Stimulated activated CD4-positive, alpha-beta T cell treated with anti-CD3 and anti-CD28 coated beads, Interleukin-2, amount 100 ng/mL, for 24 hours (primary cell): ENCODE measurements at places on chromosomes 12 and 14.
A peak's percentile ranks its signal among the peaks of the same experiment; 100 is the strongest.

GRCh38 chr12:53755451-53755891 is 3.7 kb upstream of the CISTR start:
- DNase-seq = no peak

DNA sequence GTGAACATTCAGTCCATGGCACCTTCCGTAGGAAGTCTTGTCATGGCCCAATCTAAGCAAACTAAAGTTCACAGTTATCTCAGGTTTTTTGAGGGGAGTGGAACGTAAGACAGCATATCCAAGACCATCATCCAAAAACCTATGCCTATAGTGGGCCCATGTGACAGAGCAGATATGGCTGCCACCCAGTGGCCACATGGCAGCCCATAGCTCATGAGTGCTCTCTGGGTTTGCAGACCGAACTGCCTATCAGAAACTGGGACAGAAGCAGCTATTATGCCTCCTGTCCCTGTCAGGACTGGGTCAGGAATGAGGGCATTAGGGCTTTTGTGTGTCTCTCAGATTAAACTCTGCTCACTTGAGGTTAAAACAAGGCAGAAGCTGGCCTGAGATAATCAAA is 503.7 kb downstream of the NRXN3 start:
- no peak for DNase-seq

- no peak for DNase-seq
These were observed 716.0 kb downstream of the LRFN5 start for GRCh38 chr14:42322531-42323284.

DNA sequence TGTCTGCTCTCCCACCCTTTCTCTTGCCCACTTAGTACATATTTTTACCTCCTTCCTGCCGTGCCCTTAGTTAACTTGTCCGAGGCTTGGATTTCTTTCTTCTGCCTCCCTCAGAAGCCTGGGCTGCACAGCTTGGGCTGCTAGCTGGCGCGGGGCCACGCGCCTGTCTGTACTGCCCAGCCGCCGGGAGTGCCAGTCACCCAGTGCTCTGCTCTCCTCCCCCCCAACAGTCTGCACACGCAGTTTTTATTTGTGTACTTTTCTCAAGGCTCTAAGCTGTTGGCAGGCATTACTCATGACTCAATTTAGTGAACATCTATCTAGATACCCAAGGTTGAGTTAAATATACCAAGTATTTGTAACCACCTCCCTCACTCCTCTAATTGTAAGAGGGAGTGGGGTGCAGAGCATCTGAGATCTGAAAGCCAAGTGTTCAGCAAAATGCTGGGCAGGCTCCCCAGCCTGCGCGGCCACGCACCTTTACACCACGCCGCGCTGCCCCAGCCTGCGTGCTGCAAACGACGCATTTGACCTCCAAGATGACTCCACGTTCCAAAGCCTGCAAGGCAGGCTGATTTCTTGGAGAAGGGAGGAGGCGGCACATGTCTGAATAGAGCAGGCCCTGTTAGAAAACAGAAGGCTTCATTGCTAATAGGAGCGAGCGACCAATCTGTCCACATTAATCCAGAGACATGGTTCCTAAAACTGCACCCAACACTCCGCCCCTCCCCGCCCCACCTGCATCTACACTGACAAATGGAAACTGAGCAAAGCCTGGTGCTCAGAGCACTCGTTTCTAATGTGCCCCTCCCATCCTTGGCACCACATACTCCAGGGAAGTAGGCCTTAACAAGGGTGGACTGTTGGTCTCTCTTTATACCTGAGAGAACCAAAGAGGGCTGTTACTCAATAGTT is 18.2 kb upstream of the CACNA2D4 start:
- no peak for DNase-seq

DNA sequence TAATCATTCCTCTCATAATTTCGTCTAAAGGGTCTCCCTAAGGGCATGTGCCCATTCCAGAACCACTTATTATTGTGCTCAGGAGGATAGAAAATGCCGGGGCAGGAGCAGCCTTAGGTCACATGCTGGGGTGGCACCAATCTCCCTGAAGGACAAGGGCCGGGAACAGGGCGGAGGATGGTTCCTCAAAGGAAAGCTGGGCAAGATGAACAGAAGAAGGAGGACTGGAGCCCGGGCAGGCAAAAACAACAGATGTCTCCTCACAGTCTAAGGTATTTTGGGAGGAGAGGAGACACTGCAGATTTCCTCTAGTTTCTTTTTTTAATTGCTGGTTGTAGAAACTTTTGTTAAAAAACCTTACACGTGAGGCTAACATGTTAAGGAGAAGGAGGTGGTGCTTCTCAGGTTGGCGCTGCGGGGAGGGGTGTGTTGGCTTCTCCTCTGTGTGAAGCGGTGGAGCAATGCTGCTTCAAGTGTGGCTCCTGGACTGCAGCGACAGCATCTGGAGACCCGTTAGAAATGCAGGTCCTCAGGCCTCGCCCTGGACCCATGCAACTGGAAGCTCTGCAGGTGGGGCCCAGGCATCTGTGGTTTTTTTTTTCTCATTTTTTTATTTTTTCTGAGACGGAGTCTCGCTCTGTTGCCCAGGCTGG is 164.8 kb downstream of the AACS start:
- DNase-seq = no peak

DNA sequence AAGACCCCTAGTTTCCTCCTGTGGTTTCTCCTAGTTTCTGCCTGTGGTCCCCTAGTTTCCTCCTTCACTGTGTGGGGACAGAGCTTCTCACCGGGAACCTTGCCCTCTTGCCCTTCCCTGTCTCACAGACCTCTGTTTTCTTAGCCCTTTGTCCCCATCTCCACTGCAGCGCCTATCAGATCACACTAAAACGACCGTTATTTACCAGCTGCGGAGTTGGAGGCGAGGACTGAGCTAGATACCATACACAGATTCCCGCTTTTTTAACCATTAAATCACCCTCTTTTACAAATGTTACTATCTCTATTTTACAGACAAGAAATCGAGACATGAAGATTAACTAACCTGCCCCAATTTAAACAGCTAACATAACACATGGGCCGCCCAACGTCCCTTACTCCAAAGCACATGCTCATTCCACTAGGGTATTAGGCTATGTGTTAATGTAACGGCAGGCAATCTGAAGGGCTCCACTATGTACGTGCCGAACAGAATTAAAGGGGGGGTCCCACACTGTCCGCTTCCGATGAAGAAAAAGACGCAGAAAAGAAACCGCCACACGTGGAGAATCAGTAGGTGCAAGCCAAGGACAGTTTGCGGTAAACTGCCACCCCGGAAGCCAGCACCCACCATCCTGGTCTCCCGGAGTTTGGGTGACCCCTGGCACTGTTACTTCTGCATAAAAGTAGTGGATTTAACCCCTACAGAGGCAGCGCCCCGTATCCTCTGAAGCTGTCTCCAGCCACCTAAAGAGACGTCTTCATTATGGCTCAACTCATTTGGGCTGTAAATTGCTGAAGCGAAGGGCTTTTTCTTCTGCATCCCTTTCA is 1.9 kb upstream of the FKBP4 start:
- DNase-seq = no peak

DNA sequence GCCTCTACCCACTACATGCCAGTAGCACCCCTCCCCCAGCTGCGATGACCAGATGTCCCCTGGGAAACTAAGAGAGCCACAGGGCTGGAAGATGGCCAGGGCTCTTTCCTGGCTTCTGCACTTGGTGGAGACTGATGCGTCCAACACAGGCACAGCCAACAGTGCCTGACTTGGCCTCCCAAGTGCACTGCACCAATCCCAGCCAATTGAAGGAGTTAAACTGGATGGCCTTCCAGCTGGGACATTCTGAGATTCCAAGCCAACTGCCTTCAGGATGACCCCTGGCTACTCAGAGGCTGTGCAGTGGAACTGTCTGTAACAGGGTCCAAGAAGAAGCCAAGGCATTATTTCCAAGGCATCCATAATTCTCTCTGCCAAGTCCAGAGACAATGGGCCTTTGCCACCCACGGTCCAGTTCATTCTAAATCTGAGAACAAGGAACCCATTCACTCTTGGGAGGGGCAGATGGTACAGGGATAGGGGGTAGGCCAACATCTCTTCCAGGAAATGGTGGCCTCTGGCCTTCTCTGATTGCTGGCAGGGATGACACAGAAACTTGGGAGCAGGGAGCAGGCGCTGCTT is 35.2 kb downstream of the PRIMA1 start:
- DNase-seq = no peak

GRCh38 chr12:9701380-9702154 is 31.3 kb downstream of the CLECL1 start:
- no peak for DNase-seq

DNA sequence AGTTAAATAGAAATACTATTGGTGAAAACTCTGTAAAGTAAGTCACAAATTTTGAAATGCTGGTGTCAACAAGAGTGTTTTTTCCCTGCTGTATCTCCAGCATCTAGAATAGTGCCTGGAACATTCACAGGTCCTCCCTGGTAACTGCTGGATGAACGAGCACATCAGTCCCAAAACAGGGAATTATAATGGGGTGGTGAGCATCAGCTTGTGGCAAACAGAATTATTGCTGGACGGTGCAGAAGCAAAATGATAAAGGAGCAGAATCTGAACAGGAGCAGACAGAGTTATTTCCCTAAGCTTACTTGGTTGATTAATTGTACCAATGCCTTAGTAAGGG is 129.9 kb downstream of the GRIP1 start:
- DNase-seq = no peak

- no peak for DNase-seq
These were observed 217.6 kb downstream of the ANO6 start for GRCh38 chr12:45433441-45433868.

DNA sequence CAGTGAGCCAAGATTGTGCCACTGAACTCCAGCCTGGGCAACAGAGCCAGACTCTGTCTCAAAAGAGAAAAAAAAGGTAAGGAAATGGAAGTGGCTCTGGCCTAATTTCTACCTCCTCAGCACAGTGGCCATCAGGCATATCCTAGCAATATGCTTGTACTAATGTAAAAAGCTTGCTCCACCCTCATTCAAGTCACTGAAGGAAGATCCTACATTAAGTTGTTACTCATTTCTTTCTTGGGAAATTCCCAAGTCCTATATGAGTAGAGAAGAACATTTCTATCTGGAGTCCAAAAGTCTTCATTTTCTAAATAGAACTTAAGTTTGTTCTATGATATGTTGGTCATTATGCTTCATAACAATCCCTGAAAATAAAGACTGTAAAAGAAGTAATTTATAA is 67.3 kb upstream of the HOXC13 start:
- DNase-seq = no peak

DNA sequence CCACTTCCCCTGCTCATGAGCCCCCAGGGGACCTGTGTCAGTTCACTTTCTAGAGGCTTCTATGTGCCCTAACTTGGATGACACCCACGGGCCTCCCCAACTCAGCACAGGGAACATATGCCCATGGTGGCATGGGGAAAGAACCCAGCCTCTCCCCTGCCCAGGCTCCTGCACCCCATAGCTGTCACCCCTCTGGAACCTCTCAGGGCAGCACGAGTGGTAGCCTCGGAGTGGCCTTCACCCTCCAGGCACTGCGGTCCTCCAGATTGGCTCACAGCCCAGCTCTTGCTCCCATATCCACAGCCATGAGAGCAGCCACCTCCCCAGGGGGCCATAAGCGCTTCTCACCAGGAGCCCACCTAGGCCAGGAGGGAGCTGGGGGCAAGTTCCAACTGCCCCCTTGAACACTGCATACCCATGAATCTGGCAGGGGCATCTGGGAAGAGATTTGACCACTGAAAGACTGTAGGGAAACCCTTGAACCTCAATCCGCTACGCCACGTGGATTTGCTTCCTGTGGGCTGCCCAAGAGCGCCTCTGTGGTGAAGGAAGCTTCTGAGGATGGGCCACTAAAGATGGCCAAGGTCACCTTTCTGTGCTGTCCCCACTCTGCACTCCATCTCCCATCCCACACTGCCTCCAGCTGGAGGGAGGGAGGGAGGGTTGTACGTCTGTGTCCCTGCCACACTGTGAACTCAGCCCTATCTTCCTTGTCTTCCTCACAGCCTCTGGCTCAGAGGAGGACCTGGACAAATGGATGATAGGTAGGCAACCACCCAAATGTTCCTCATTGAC is 11.9 kb downstream of the PLD4 start:
- DNase-seq = no peak

- no peak for DNase-seq
These were observed 50.3 kb downstream of the DAO start for GRCh38 chr12:108930155-108930554.

DNA sequence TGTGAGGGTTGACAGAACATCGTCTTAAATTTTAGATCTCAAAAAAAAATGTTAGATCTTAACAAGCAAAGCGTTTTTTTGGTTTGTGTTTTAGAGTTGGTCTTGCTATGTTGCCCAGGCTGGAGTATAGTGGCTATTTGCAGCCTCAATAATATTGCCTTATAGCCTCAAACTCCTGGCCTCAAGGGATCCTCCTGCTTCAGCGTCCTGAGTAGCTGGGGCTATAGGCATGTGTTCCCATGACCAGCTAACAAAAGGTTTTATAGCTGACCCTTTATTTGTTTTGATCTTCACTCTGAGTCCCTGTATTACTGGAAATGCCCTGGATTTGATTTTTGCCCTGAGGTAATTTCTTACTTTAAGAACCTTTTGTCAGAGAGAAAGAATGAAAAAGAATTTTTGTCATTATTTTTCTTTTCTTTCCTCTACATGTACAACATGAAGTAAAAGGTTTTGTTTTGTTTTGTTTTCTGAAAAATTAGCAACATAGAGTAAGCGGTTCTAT is 5.2 kb downstream of the INHBC start:
- DNase-seq = no peak

DNA sequence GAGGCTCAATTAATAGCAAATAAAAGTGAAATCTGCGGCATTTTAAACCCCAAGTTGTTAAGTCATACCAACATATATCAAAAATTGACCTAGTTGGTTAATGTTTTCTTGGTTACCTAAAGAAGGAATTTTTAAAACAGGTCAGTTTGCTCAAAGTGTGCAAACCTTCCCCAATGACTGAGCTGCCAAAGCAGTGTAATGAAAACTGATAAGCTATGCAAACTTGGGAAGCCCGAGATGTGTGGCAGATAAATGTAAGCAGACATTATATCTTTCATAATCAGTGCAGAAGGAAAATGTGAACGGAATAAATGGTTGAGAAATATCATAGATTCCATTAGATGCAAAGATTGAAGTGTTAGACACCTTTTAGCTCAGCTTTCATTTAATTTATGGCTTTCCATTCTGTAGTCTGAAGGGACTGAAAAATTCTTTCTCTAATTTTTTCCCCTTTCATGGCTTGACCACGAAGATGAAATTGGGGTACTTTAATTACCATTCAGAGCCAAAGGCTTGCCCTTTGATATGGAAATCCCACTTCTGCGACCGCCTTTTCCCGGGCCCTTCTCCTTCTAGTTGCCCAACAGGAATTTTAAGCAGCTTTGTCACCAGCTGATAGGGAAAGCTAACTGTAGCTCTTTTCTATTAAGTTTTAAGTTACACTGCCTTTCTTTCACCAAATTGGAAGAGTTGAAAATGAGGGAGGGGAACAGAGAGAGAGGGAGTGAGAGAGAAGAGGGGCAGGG is 306.6 kb upstream of the SOX5 start:
- no peak for DNase-seq

- DNase-seq = no peak
These were observed 137.0 kb downstream of the MED13L start for GRCh38 chr12:116140529-116140928.

GRCh38 chr14:65286443-65286842 is 126.1 kb upstream of the FUT8 start:
- DNase-seq = peak; percentile 38
